ENCODE measurements at places on chromosomes 12 and 14.

GRCh38 chr12:20701106-20701505 lies 6.0 kb downstream of the SLCO1C1 start:
- no peak for DNase-seq

DNA sequence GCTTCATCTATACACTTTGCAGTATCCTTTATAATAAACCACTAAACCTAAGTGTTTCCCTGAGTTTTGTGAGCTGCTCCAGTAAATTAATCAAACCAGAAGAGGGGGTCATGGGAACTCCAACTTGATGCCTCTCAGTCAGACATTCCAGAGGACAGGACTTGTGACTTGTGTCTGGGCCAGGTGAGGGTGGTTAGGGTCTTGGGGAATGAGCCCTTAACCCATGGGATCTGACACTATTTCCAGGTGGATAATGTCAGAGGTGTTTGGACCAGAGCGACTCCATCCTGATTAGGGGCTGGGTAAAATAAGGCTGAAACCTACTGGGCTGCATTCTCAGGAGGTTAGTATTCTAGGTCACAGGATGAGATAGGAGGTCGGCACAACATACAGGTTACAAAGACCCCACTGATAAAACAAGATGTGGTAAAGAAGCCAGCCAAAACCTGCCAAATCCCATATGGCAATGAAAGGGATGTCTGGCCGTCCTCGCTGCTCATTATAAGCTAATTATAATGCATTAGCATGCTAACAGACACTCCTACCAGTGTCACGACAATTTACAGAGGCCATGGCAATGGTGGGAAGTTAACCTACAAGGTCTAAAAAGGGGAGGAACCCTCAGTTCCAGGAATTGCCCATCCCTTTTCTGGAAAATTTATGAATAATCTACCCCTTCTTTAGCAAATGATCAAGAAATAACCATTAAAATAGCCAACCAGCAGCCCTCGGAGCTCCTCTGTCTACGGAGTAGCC lies 58.7 kb downstream of the BCAT1 start:
- DNase-seq = no peak

DNA sequence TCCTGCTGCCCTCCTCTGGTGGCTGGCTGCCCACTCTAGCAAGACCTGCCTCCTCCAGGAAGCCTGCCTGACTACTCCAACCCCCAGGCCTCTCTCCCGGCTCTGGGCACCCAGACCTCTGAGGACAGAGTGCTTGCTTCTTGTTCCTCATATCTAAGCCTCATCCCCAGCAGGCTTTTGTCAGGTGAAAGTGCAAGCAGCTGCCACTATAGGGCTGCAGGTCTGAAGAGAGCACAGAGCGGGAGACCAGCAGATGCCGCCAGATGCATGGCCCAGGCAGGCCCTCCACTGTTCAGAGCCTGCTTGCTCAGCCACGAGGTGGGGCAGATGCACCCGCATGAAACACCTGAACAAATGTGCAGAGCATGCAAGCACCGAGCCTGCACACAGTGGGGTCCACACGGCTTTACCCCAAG lies 73.0 kb downstream of the SERPINA3 start:
- no peak for DNase-seq

DNA sequence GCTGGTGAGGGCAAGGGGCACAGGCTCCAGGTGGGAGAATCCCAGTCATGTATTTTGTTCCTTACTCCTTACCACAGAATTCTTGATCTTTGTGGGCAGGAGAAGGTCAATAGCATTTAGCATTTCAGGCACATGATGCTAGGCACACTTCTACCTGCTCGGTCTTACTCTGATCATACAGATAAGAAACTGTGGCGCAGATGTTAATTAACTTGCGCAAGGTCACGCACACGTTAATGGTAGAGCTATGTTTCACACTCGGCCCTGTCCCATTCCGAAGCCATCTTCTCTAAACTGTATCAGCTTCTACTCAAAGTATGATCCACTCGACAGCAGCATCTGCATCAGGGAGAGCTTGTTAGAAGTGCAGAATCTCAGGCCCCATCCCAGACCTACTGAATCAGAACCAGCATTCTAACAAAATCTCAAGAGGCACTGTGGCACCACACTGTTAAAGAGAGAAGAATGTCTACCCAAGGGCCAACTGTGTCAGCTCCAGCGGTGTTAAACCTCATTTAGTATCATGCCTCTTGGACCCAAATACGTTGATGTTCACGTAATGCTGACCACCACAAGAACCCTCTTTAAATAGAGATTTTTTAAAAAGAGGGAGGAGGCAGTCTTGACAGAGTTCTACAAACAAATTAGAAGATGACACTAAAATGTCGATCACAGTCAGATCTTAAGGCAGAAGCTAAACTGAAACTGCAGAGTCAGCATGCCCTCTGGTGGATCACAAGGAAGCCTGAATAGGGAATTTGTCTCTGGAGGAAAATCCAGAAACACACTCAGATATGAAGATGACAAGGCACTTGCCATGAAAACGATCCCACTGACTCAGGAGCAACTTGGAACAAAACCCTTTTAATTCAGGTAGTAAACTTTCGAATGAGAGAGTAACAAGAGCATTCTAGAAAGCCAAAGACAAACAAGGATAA lies 7.3 kb downstream of the STXBP6 start:
- DNase-seq = no peak

DNA sequence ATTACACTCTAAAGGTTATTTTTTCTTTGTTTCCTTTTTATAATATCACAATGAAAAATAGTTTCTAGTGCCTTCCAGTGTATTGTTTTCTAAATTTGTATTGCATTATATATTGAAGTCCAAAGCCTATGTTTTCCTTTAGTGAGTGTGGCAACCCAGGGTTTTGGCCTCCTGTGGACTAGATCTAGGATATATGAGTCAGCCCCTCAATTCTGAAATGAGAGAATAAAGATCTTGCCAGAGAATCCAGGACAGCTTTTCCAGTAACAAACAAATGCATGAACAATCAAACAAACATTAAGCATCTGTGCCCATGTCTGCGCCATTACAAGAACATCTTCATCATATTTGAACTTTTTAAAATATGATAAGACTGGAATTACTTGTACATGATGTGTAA lies 70.7 kb upstream of the SSTR1 start:
- no peak for DNase-seq

GRCh38 chr14:22769369-22769768 lies 2.9 kb downstream of the OXA1L start:
- DNase-seq = no peak

GRCh38 chr12:68185598-68185997 lies 26.1 kb upstream of the IFNG start:
- DNase-seq = no peak

DNA sequence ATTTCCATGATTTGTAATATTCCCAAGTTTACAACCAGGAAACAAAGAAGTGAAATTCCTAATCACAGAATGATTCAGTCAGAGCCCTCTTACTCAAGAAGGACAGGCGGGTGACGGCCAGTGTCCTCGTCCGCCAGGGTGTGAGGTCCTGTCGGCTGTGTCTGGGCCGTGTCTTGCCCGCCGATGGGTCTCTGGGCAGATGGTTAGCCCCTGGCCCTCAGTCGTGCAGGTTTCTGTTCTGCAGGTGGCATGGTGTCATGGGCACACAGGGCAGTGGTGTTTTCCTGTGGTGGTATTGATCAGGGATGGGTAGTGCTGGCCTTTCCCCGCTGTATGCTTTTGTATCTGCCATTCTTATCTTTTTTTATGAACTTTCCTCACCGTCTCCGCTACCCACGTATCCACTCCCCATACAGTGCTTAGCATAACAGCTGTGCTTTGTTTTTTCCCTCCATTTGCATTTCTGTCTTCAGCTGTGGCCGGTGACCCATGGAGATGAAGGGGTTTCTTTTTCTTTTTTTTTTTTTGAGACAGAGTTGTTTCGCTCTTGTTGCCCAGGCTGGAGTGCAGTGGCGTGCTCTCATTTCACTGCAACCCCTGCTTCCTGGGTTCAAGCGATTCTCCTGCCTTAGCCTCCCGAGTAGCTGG lies 100.7 kb downstream of the TSPAN9 start:
- no peak for DNase-seq

- no peak for DNase-seq
Measured at GRCh38 chr12:119715268-119715620, 47.3 kb downstream of the PRKAB1 start.

DNA sequence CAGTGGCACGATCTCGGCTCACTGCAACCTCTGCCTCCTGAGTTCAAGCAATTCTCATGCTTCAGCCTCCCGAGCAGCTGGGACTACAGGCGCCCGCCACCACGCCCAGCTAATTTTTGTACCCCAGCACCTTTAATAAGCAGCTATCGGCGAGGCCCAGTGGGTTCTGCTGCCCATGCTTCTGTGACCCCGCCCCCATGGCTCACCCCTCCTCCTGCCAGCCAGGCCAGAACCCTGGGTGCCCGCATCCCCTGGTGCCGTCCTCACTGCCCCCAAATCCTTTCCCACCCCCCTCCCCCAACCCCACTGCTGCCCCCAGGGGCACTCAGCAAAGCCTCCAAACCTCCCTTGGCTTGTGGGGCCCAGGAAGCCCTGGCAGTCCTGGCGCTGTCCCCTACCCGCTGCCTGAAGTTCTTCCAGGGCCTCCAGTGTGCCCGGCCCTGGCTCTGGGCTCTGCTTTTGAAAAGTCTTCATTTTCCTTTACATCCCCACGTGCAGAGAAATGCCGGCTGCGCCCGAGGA lies 14.5 kb downstream of the BAG5 start:
- no peak for DNase-seq

DNA sequence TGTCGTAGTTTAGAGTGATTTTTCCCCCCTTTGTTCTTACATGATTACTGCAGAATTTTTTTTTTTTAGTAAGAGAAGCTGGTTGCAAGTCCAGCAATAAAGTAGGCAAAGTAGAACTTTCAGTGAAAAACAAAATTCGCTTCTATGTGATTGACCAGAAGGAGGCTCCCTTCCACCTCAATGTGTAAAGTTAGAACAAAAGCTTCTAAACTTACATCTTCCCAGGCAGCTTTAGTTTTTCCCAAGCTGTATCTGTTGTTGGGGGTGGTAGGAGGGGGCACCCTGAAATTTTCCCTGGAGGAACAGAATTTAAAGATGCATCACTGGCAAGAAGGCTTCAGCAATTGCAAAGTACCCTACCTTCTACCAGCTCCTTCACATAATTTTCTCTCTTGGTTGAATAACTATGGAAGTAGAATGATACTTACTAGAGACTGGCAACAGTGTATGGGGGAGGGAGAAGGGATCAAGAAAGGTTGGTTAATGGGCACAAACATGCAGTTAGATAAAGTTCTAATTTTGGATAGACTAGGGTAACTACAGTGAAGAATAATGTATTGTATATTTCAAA lies 87.3 kb upstream of the E2F7 start:
- no peak for DNase-seq

- DNase-seq = no peak
Measured at GRCh38 chr12:56900583-56900982, 33.6 kb downstream of the SDR9C7 start.

- DNase-seq = no peak
Measured at GRCh38 chr12:25617991-25618390, 64.9 kb upstream of the LMNTD1 start.

DNA sequence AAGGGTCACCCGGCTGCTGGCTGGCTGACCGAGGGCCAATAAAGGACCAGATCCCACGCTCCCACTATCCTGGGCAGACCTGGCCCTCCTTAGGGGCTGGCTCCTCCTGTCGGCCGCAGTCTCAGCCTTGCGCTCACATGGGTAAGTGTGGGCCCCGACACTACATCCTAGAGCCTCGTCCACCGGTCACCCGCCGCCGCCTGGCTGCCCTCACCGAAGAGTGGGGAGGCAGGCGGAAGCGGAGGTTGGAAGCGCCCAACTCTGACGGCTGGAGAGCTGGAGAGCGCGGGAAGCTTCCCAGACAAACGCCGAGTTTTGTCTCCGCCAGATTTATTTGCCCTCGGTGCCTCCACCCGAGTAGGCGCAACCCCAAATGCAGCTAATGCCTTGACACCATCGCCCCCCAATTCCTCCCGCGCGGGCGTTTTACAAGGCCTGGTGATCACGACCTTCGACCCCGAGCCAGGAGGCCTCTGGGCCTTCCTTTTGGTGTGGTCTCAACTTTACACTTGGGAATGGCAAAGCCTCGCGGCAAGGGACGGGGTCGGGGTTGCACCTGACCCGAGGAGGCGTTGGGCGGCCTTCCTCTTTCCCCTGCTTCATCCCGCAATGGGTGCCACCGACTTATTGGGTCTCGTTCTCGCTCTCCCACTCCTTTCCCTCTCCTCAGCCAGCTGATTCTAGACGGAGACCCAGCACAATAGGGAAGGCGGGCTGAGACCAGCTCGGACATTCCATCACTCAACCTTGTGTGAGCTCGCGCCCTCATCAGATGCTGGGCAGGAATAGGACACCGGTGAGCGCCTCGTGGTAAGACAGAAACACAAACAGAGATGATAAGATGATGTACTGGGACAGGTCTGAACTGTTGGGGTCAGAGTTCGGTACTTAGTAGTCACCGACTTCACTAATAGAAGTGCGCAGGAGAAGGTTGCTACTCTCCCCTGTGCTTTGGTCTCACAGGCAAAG lies 78.3 kb upstream of the ANO4 start:
- DNase-seq = peak; percentile 34

- no peak for DNase-seq
Measured at GRCh38 chr12:87802721-87803011, 226.5 kb downstream of the C12orf50 start.

GRCh38 chr12:77609016-77609415 lies 221.7 kb upstream of the NAV3 start:
- DNase-seq = no peak

GRCh38 chr14:90111895-90112534 lies 50.2 kb downstream of the KCNK13 start:
- DNase-seq = no peak

DNA sequence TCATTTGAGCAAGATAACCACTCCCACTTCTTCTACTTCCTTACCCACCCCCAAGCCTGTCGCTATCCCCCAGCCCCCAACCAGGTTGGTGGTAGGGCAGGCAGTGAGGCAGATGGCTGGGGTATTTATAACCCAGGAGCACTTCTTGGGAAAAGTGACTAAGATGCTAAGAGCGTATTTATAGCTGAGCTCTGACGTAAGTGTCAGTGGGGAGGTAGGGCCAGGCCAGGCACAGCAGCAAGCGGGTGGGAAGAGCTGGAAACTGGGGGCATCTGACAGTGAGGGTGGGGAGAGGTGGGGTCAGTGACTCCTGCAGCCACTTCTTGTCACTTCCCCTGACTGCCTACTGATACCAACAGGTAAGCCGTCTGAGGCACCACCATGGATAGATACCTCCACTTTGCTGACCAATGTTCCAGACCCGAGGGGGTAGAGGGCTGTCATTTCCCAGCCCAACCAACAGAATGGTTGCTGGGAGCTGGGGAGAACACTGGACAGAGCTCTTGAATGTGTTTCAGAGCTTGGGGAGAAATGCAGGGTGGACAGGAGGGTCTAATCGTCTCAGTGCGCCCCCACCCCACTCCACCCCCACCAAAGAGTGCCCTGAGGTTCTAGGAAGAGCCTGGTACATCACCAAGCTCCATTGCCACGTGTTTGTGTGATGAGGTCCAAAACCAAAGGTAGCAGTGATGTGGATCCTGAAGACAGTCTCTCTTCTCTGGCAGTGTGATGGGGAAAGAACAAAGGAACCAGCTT lies 2.7 kb upstream of the INHBE start:
- peak; percentile 51 for DNase-seq

All from GM13976 (cell line).